Muscle of leg (tissue), 16 donors: ENCODE measurements at places on chromosomes 11 and 22. TPM values are rescaled to one million over a fixed set of nuclear protein-coding genes. Genes with fewer than 3 reads are reported as not detected.

DNA sequence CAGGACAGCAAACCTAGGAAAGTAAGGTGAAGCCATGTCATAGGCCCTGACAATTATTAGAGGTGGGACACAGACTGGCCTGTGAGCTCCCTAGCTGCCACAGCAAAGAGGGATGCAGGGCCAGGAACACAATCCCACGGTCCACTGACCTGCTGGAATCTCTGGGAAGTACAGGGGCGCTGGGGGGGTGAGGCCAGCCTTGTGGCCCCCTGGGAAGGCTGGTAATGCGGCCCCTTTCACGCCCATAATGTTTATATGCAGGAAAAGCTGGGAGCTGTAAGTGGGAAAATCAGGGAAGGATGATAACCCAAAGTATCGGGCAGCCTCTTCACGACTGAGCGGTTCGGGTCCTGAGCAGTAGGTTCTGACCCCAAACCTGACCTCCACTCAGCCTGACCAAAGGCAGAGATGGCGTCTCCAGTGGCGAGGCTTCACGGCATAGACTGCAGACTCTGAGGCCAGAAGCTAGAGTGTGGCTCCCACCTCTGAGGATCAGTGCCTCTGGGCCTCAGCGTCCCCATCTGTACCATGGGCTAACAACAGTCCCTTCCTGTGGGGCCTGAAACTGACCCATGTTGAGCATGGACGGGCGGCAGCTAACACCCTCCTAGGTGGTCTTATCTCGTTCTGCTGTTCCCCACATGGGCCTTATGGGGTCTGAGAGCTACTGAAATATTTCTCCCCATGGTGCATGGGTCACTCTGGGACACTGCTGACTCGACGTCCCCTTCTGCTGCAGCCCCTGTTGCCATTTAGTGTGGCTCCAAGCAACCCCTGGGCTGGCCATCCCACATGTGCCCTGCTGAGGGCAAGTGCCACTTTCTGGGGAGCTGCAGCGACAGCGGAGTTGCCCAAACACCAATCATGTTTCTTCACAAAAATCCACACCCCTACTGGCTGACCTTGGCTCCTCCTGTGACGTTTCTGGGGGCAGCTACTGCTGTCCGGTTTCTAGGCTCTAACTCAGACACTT is 101.8 kb downstream of the PHF21B start:
- no peak for DNase-seq

GRCh38 chr22:35430897-35431322 is 31.0 kb downstream of the MCM5 start:
- peak; percentile 87 for DNase-seq

GRCh38 chr11:76629853-76630599 is 40.5 kb downstream of the LRRC32 start:
- peak; percentile 90 for DNase-seq

GRCh38 chr11:27820249-27820648 is 120.0 kb upstream of the BDNF start:
- no peak for DNase-seq

GRCh38 chr22:50289942-50290630 is 17.4 kb downstream of the PLXNB2 start:
- no peak for DNase-seq

GRCh38 chr11:119154178-119154577 is 5.3 kb downstream of the ABCG4 start:
- DNase-seq = no peak

DNA sequence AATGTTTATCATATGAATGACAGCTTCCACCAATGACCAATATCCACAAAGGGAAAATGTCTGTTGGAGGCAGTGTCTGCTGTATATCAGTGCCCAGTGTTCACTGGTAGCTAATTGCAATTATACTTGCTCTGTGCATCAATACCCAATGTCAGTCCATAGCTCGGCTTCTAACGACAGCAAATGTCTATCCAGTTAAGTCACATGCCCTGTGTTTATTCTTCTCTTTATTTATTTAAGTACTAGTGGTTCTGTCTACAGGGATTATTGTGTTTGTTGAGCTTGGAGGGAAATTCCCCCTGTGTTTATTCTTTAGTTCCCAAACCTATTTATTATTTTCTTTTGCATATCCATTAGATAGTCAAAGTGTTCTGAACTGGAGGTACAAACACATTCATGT is 18.6 kb downstream of the TSKU start:
- no peak for DNase-seq

DNA sequence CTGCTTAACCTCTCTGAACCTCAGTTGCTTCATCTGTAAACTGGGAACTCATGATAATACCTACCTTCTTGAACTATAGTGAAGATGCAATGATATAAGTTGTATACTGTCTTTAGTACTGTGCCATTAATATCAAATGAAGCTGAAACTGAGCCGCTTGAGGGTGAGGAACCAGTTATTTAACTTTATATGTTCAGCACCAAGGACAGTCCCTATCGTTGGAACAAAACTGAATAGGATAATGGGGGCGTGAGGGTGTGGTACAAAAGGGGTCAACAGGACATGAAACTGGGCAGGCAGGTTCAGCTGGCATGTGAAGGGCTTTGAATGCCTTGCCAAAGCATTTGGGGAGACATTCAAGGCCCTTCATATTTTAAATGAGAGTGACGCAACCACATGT is 112.6 kb downstream of the C11orf91 start:
- DNase-seq = peak; percentile 7

- DNase-seq = no peak
These were observed 131.6 kb upstream of the NECTIN1 start for GRCh38 chr11:119860561-119861094.

DNA sequence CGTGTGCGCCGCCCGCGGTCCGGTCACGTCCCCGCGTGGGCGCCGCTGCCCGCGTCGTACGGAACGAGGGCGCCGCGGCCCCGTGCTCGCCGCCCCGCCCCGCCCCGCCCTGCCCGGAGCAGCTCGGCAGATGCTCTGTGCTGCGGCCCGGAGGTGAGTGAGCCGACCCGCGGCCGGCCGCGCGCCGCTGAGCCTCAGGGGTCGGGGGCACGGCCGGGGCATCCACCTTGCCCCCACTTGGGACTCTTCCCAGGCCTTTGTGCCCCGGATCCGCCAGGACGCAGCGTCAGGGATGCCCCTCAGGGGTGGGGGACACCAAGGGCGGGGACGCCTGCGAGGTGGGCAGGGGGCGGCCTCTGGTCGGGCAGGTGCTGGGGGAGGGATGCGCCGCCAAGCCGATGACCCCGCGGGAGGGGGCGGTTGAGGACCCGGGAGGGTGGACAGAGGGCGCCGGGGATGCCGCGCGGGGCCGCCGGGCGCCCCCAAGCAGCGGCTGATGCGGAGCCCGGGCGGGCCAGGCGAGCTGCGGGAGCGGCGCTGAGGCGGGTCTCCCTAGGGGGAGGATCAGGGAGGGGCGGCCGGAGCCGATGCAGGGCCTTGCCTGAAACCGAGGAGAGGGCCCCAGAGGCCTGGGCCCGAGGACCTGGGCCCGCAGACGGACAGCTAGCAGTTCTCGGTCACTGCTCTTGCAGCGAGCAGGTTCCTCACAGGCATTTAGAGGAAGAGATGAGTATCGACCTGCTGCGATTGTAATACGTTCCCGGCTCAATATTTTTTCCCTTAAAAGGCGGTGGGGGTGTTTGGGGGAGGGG is at the start of gene GNAZ:
Gene GNAZ (plus strand): TSS at position 102 of the 812 bp plus-strand sequence. CDS start 25,177 bp downstream, outside the sequence.
- DNase-seq = no peak

DNA sequence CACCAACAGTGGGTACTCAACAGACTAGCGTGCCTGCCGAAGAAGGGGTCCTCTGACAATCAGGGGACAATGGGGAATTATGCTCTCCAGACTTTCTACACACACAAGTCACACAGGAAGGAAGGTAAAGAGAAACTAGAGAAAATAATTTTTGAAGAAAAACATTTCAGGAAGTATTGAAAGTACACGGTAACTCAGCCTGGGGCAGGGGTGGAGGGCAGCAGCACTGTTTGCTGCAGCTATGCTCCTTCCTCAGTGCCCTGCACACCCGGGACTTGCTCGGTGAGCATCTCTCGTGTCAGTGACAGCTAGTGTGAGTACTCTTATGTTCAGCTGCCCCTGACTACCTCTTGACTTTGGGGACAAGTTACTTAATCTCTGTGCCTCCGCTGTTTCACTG is 18.0 kb upstream of the APOA1 start:
- no peak for DNase-seq

DNA sequence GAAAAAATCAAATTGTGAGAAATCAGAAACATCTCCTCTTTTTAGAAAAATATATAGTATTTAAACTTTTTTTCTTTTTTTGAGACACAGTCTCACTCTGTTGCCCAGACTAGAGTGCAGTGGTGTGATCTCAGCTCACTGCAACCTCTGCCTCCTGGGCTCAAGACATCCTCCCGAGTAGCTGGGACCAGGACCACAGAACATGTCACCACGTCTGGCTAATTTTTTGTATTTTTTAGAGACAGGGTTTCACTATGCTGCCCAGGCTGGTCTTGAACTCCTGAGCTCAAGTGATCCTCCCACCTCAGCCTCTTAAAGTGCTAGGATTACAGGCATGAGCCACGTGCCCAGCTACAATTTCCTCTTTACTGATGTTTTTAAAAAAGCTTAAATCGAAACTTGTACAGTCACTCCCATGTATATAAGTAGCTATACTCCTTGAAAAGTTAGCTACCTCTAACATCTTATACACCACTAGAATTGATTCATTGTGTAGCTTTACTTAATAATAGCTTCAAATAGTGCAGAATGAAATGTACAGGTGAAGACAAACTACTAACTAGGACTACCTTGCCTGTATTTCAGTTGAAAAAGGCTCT is 10.3 kb downstream of the EIF4G2 start:
- no peak for DNase-seq

GRCh38 chr22:29147331-29147899 is 58.3 kb upstream of the EMID1 start:
- peak; percentile 59 for DNase-seq

- DNase-seq = no peak
These were observed 90.3 kb downstream of the ZBTB16 start for GRCh38 chr11:114149689-114150407.

- no peak for DNase-seq
These were observed 11.4 kb upstream of the VSTM5 start for GRCh38 chr11:93861808-93862207.

DNA sequence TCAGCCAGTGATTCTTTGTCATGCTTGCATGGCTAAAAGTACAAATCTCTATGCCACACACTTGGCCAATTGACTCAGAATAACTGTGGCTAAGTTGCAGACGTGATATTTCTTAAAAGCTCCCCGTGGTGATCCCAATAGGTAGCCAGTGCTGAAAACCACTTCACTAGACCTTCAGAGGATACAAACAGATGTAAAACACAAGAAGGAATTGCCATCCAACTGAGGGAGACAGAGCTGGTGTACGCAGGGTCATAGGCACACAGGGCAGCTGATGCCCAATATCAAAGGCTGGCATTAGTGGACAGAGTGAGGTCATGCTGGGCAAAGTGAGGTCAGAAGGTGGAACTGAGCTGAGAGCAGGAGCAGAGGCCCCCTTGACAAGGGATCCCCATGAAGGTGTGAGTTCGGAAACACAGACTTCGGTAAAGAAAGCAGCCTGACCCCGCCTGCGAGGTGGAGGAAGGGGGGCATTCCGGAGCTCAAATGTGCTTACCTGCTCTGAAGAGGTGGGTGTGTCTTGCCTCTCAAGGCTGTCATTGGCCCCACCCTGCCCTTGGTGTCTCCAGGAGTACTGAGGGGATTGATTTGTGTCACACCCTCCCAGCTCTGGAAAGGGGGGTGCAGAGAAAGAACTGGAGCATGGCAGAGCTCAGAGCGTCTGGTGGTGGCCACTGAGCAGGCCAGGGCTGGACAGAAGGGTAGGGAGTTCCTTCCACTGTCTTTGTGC is 344.9 kb upstream of the B3GAT1 start:
- no peak for DNase-seq

GSTT2B gene
- 4.5 TPM for total RNA-seq

KRTAP5-10 gene
- total RNA-seq = not detected

PRR33 gene
- 2.0 TPM for total RNA-seq

UBQLNL gene
- 0.18 TPM for total RNA-seq

TIGD3 gene
- 0.22 TPM for total RNA-seq

MAP6 gene
- total RNA-seq = 6.1 TPM
